ENCODE measurements at places on chromosomes 1 and 21.

DNA sequence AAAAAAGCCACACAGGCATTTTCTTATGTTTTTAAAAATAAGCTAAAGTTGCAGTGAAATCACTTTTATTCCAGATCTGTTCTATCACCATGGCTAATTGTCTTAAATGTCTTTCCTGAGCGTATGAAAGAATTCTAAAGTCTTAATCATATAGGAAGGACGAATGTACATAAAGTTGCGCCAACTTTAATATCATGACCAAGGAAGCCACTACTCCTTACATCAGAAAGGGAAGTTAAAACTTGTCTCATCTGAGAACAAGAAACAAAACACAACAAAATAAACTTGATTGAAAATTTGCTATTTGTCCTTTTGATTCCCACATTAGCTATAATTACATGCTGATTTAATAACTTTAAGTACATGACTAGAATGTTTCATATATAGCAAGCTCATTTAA is 26.5 kb downstream of the CNIH4 start:
- no peak for DNase-seq

DNA sequence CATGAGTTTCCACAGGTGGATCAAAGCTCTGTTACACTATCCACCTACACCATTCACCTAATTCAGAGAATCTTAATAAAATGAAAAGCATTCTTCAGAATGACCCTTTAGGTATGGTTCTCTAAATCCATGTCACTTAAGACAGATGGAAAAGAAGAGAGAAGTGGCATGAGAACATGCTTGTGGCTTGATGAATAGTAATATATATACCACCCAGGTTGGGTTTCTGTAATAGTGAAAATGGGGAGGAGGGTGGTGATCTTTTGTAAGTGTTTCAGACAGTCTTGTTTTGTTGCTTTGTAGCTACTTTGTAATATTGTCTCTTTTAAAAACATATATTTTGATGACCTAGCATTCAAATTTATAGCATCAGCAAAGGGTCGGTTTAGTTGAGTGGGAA is 469.8 kb downstream of the USP25 start:
- no peak for DNase-seq

DNA sequence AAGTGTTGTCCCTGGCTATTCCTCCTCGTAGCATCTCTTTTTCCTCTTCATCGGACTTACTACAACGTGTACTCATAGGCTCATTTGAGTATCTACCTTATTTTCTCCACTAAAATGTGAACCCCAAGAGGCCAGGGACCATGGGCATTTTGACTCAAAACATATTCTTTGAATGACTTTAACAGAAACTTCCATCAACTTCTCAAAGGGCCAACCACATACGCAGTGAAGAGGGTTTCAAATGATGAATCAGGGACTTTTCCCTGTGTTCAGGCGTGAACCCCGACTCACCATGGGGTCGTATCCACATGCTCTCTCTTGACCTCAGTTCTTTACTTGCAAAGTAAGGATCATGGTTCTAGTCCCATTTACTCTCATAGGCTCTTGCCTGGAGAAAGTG is 20.2 kb upstream of the GPR137B start:
- DNase-seq, result no peak

GRCh38 chr21:44865561-44866280 is 7.8 kb downstream of the PTTG1IP start:
- DNase-seq, result no peak

DNA sequence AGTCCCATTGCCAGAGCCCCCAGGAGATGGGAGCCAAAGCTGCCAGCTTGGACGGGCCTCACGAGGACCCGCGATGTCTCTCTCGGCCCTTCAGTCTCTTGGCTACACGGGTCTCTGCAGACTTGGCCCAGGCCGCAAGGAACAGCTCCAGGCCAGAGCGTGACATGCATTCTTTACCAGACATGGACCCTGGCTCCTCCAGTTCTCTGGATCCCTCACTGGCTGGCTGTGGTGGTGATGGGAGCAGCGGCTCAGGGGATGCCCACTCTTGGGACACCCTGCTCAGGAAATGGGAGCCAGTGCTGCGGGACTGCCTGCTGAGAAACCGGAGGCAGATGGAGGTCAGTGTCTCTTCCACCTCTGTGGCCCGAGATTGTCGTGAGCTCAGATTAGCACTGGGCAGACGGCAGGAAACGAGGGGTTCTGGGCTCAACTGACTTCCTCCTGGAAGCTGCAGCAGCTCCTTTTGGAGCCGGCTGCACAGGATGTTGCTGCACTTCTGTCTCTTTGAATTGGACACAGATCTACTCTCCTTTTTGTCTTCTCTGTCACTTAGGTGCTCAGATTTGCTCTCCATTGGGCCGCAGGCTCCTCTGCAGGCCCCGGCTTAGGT is 68.0 kb downstream of the DISC1 start:
- peak; percentile 65 for DNase-seq

- no peak for DNase-seq
These were observed 673.7 kb upstream of the BRINP3 start for GRCh38 chr1:191151321-191151807.

- no peak for DNase-seq
These were observed 61.0 kb downstream of the MAST2 start for GRCh38 chr1:45864167-45865106.

- no peak for DNase-seq
These were observed 28.1 kb downstream of the A3GALT2 start for GRCh38 chr1:33292726-33293340.

DNA sequence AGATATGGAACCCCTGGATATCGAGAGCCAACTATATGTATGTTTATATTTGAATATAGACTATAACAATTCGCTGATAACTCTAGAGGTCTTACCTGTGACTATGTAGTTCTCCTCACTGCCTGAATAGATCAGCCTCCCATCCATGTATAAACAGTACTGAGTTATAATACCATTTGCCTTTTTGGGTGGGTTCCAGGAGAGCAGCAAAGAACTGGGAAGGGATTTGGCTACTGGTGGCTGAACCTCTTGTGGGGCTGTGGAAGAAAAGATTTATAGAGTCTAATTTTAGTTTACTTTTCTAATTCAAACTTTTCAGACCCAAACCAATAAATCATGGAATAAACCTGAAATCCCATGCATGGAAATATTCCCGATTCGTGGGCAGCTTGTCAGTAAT is 376.9 kb downstream of the USH2A start:
- DNase-seq, result no peak

DNA sequence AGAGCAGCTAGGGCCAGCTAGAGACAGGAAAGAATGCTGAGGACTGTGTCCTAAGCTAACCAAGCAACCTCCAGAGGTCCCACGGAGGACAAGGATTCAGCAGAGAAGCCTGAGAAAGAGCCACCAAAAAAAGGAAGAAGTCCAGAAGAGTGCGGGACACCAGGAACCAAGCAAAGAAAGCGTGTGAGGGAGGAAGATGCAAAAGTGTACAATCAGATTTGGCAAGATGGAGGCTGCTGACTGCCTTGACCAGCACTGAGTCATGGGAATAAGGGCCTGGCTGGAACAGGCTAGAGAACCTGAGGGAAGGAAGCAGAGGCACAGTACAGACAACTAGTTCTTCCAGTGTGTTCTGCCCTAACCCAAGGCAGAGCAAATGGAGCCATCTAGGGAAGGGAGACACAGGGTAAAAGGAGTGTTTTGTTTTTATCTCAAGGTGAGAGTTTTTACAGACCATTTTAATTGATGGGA is 18.5 kb downstream of the TP53BP2 start:
- DNase-seq, result no peak

- no peak for DNase-seq
These were observed 238.1 kb downstream of the LRRC40 start for GRCh38 chr1:69967245-69967766.

DNA sequence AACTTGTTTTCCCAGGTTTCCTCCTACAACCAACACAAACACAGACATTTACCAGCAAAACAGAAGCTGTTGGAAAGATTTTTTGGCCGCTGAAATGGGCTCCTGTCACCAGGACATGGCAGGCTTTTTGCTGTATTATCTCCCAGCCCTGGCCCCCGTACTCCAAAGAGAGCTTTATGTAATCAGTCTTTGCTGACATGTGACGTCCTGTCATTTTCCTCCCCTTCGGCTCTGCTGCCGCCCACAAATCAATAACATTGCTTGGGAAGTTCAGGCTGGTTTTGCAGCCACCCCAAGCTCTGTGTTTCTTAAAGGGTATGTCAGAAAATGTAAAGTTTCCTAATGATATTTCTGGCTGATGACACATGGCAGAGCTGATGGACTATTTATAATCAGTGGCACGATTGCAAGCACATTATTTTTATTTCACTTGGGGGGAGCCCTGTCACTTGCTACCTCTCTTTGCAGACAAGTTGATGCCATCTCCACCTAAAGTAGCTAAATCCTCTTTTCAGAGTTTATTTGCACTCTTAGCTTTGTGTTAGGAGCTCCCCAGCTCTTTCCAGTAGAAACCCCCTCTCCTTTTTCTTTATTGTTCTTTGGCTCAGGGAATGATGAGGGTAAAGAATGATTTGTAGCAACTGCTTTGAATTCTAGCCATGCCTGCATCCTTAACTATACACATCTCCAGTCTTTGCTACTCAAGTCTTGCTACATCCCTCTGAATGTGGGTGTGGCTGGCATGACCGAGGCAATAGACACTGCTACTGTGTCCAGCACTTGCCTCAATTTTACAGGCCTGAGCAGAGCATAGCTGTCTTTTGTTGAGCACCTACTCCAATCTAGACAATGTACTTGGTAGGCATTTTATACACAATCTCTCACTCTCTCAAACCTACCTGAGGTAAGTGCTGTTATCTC is 67.3 kb downstream of the ELAVL4 start:
- no peak for DNase-seq

DNA sequence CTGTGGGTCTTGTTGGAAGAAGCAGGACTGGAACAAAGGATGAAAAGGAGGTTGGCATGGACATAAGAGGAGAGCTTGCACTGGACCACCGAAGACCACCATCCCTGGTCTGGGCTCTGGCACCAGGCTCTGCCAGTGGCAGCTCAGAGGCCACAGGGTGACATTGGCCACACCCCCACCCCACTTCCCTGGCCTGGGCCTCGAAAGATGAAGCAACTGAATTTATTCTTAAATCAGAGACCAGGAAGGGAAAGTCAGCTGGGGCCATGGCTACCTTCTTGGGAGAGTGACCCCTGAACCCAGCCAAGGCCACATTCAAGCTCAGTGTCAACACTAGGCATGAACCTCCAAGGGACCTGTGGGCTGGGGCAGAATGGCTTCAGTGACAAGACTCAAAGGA is 4.0 kb downstream of the KLHDC7A start:
- no peak for DNase-seq

GRCh38 chr21:32147041-32147440 is 131.8 kb downstream of the MIS18A start:
- no peak for DNase-seq

DNA sequence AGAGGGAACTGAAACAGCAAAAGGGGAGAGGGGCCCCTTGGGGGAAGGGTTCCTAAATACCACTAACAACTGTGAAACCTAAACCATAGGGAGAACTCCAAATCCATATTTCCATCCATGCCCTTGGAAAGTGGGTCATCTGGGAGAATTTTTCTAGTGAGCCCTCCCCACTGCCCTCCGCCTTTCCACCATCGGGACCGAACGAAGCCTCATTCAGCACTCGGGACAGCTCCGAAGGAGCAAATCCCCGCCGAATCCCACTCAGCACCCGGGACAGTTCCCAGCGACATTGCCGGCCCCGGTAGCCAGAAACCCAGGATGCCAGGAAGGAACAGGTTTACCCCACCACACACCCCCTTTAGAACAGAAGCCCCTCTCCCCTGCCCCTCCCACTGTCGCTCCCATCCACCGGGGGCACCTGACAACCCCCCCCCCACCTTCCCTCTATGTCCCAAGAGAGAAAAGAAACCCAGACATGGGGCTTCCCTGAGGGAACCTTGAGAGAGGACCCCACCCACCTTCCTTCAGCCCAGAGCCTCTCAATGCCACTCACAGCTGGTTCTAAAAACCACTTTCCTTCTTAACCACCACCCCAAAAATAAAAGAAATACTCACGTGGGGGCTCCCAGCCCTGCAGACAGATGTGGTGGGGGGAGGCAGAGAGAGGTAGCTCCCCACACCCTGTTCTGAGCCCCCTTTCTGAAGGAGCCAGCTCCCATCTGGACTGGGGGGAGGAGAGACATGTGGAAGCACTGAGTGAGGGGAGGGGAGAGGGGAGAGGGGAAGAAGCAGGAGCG is 4.5 kb downstream of the DLGAP3 start:
- peak; percentile 52 for DNase-seq

Measured in nucleus accumbens (tissue), 56 donors.